Stimulated activated CD4-positive, alpha-beta T cell treated with anti-CD3 and anti-CD28 coated beads, Interleukin-15, amount 100 ng/mL, for 24 hours (primary cell): ENCODE measurements at places on chromosomes 5 and 9.

- DNase-seq: no peak
Observed at GRCh38 chr9:12516573-12516972, 176.6 kb upstream of the TYRP1 start.

GRCh38 chr5:164098531-164098930, 593.1 kb downstream of the MAT2B start:
- no peak for DNase-seq

DNA sequence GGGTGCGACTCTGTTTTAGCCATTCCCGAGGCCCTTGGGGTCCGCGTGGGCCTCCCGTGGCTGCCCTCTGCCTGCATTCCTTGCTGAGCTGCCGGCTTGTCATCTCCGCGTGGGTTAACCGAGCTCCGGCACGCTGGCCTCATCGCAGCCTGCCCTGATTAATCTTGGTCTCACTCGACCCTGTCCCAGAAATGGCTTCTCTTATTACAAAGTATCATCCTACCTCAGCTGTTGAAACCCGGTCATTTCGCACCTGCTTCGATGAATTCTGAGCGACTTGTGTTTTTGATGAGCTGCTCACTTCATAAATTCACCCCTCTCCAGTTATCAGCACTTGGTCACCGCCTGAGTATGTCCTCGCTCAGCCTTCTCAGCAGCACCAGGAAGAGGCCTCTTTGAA, 123.5 kb upstream of the EGFLAM start:
- DNase-seq: no peak

- peak; percentile 73 for DNase-seq
Observed at GRCh38 chr5:56950626-56951125, 1.2 kb downstream of the MIER3 start.

GRCh38 chr9:16367605-16368231, 502.8 kb downstream of the BNC2 start:
- no peak for DNase-seq

DNA sequence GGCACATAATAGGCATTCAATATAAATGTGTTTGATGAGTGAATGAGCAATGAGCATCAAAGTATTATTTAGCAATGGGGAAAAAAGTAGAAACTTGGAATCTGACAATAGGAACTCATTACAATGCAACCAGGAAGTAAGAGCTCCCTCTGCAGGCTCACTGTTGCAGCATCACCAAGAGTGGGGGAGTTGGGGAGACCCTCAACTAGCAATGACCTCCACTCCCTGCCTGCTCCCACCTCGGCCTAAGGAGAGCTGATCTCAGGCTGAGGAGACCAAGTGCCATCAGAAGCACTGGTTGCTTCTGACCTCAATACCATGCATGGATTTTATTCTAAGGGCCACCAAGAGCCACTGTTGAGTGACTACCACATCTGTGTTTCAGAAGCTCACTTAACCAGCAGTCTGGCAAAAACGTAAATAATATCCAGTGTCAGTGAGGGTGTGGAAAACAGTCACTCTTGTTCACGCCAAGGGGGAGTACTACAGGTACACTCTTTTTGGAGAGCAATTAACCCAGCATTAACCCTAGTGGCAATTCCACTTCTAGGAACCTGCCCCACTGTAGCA, 8.0 kb downstream of the VDAC1 start:
- DNase-seq: no peak

DNA sequence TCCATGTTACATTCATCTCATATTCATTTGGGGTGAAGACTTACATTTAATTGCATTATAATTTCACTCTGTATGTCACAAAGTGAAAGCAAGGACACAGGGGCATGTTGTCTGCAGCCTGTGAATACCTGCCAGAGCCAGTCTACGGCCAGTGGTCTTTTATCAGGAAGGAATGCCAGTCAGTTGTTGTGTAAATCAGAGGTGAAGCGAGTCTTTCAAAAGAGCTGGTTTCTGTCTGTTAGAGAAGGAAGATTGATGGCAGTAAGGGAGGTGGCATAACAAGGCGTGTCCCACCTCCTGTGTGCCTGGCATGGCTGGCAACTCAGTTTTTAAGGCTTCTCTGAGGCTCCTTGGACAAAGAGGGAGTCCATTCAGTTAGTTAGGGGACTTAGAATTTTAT, 18.1 kb upstream of the SYK start:
- DNase-seq: no peak

DNA sequence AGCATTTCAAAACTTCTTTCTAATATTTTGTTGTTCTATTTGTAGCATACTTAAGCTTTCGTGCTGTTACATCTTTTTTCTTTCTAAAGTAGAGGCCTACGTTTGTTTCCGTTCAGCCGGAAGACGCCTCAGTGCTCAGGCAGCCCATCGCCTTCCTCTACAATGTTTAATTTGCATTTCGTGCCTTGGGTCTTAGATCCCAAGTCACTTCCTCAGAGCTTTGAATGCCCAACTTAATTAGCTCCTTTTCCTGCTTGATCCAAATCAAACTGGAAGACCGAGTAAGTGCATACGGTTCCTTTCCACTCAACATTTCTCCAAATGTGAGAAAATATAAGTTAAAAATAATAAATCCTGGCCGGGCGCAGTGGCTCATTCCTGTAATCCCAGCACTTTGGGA, 43.2 kb downstream of the MRPL36 start:
- DNase-seq: no peak

DNA sequence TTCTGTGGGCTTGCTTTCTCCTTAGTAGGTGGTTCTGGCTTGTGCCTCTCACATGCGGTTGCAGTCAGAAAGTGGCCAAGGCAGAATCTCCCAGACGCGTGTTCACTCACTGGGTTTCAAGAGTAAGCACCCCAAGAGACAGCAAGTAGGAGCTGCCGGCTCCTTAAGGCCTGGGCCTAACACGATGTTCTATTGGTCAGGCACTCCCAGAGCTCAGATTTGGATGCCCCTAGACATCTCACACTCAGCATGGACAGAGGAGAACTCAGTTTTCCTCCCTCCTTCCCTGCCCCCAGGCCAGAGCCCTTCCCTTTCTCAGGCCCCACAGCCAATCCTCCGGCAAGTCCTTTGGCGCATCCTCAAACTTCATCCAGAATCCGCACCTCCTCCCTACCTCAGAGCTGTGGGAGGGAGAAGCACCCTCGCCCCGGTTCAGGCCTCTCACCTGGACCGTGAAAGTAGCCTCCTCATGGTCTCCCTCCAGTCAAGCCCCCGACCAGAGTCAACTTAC, 6.5 kb upstream of the CARD19 start:
- no peak for DNase-seq

DNA sequence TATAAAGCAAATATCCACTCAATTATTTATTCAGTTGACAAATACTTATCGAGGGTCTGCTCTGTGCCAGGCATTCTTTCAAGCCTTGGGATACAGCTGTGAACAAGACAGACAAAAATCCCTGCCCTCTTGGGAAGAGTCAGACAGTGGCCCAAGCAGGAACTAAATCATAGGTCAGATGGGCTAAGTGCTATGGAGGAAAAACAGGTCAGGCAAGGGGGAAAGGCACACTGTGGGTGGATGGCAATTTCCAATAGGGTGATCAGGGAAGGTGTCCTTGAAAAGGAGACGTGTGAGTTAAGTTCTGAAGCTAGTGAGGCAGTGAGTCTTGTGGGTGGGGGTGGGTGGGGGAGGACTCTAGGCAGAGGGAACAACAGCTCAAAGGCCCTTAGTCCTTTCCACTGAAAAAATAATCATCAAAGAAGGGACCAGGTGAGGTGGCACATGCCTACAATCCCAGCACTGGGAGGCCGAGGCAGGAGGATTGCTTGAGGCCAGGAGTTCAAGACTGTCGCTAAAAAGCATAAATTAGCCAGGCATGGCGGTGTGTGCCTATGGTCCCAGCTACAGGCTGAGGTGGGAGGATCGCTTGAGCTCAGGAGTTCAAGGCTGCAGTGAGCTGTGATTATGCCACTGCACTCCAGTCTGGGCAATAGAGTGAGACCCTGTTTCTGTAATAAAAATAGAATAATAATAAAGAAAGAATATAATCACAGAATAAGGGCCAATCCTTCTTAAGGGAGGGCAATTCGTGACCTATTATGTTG, 95.2 kb upstream of the CPEB4 start:
- DNase-seq: no peak

DNA sequence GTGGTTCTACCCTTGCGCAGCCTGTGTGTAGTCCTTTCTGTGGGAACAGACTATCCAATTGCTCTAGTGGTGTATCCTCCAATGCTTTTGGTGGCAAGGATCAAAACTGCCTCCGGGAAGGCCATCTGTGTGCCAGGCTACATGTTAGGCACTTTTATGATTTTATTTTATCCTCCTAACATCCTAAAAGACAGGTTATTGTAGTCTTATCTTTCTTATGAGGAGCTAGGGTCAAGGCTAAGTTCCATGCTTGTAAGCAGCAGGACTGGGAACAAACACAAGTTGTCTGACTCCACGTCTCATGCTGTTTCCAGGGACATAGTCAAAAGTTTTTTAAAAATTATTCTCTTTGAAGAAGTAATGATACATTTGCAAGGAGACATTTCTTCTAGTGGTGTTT, 278.7 kb upstream of the ADAMTSL1 start:
- DNase-seq: no peak

GRCh38 chr9:8826281-8826680, 1026.7 kb upstream of the DMAC1 start:
- no peak for DNase-seq

- no peak for DNase-seq
Observed at GRCh38 chr5:95163079-95163478, 121.8 kb downstream of the MCTP1 start.

- DNase-seq: no peak
Observed at GRCh38 chr9:72701510-72701909, 180.1 kb downstream of the TMC1 start.
